Dermis blood vessel endothelial cell (primary cell): ENCODE measurements at places on chromosomes 1 and 21. TPM values are rescaled to one million over a fixed set of nuclear protein-coding genes. Genes with fewer than 3 reads are reported as not detected.

Gene UBXN10
- total RNA-seq, result 0.05 TPM in 1 of 2 replicates, not detected in the other

Gene HIVEP3
- 0.85 and 0.93 TPM in 2 replicates for total RNA-seq

Gene VANGL2
- total RNA-seq, result under 0.01 and 0.05 TPM in 2 replicates

Gene CTH
- 1.0 and 1.5 TPM in 2 replicates for total RNA-seq

Gene RAB25
- not detected in 2 replicates for total RNA-seq

Gene ZDHHC18
- total RNA-seq, result 6.8 and 9.2 TPM in 2 replicates

Gene FCAMR
- total RNA-seq, result not detected in 2 replicates

Gene KCNA3
- not detected in 2 replicates for total RNA-seq

GRCh38 chr1:94783342-94784189, 36.6 kb upstream of the SLC44A3 start:
- DNase-seq, result no peak

- DNase-seq, result no peak
These were observed 7.4 kb downstream of the HMCN1 start for GRCh38 chr1:185741551-185741950.

DNA sequence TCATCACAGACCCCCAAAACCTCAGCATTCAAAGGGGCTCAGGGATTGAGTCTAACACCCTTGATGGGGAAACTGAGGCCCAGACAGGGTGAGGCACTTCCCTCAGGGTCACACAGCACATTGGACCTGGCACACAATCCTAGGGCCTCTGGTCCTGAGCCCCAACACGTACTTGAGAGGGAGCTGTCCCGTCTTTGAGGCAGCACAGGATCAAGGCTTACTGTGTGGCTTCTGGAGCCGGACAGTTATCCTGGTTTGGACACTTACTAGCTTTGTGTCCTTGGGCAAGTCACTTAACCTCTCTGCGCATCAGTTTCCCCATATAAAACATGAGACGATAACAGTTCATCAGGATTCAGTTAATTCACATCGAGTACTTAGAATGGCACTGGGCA, 26.5 kb downstream of the RUNX3 start:
- DNase-seq, result no peak

GRCh38 chr1:66294707-66295370, 239.1 kb upstream of the SGIP1 start:
- DNase-seq, result peak; percentile 68

DNA sequence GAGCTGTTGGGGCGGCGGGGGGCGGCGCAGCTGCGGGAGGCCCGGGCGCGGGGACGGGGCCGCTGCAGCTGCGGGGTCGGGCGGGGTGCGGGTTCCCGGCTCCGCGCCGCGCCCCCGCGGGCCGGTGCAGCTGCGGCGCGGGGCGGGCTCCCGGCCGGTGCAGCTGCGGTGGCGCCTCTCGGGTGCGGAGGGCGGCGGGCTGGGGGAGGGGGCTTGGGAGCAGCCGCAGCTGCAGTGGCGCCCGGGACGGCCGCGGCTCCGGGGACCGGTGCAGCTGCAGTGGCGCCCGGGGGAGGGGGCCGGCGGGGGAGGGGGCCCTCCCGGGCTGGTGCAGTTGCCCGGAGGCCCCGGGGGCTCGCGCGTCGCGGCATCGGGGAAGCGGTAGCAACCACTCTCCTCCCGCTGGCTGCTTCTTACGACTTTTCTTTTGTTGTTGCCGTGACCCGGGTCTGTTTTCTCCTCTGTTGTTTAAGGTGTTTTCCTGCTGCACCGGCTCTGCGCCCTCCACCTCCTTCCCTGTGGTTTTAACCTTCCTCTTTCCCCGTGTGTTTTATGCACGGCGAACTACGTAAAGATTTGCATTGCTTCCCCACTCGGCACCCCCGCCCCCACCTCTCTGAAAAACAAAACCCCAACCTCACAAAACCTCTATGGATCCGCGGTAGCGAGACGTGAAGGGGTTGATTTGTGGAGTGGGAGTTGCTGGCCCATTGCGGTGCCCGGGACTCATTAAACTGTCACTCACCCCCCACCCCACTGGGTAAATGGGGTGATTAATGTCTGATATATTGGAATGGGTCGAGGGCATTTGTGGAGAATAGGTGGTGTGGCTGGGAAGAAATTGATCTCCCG, 1.7 kb upstream of the ZBTB18 start:
- DNase-seq, result peak; percentile 62

DNA sequence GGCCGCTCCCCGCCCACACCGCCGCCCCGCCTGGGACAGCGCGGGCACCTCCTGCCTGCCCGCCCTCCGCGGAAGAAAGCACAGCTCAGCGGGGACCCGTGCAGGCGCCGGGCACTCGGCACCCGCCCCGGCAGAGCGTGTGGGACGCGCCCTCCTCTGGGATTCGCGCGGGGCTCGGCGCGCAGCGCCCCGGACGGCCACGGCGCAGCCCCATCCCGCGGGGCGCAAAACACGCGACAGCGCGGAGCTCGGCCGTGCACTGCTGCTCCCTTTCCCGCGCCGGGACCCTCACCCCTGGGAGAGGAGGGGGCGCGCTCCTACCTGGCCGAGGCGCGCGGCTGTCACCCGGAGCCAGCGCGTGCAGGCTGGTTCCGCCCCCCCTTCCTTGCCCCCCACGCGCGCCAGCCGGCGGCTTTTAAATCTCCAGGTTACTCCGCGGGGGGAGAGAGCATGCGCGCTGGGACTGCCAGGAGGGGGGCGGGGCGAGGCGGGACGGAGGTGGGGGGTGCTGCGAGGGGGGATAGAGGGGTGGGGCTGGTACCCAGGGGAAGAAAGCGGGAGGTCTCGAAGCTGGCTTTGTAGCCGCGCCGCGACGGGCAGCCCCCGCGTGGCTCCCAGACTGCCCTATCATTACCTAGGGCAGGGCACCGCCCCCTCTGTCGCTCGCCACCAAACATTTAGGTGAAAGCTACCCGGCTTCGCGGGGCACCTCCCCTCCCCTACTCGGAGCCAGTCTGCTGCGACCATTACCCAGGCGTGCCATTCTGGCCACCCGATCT, at the start of gene SLC45A3:
Gene SLC45A3, minus strand, starts transcription at position 437 of the 779 bp plus-strand sequence. CDS start 15,853 bp downstream, outside the sequence.
- no peak for DNase-seq

DNA sequence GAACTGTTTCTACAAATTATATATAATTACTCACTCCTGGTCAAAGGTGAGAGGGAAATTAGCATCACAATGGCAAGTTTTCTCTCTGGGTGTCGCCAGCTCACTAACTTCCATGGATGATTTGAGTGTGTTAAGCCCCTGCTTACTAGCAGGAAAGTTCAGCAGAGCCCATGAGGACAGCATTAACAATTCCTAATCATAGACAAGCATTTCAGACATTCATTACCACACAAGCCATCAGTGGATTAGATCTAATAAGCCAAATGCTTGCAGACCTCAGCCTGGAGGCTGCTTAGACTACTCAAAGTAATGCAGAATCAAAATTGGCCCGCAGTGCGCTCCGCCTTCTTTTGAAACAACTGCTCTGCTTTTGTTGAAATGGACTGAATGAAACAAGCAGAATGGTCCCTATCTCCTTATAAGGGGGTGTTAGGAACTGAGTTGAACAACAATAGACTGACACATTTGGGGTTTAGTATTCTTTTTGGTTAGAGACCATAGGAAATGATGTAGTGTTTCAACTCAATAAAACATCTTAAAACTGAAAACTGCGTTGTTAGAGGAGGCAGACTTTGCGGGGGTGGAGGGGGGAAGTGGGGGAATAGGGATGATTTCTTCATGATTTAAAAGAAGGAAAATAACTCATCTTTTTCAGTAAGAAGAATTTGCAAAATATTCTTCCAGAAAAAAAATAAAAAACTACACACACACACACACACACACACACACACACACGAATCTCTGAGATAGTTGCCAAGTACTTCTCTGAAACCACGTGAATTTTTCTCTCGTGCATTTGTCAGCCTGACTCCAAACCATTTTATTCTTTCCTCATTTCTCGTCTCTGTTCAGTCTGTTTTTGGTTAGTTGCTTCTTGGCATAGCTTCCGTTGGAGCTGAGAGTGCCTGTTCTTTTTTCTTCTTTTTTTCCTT, 54.6 kb downstream of the GORAB start:
- DNase-seq, result no peak

DNA sequence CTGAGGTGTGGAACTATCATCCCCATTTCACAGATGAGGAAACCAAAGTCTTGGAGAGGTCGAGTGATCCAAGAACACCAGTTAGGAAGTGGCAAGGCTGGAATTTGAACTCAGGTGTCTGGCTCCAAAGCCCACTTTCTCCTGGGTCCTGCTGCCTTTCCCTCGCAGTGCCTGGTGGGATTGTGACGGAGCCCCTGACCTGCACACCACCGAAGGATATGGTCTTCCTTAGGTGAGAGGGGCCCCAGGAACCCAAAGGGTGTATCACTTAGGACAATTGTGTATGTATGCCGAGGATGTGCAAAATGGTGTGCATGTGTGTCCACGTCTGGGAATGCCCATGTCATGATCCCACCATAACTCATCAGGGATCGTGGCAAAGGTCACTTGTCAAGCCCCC, 392.7 kb downstream of the MATN1 start:
- DNase-seq, result no peak

GRCh38 chr1:200279810-200280411, 129.9 kb downstream of the ZNF281 start:
- DNase-seq, result peak; percentile 77

DNA sequence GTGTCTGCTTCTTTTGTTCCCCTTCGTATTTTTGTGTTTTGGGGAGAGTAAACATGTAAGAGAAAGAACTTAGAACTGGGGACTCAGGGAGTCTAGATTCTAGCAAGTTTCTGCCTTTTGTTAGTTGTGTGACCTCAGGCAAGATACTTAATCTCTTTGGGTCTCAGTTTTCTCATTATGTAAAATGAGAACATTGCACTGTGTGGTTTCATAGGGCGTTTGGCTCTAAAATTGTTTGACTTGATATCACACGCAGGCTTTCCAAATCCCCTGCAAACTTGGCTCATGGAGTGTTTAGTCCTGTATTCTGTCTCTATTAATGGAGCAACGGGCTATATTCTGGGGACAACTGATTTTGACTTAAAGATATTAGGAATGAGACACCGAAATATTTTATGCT, 57.7 kb downstream of the NTNG1 start:
- DNase-seq, result no peak

- DNase-seq, result no peak
These were observed 5.6 kb upstream of the LACTBL1 start for GRCh38 chr1:22978299-22978698.

GRCh38 chr1:183231545-183231944, 45.5 kb downstream of the LAMC2 start:
- no peak for DNase-seq

DNA sequence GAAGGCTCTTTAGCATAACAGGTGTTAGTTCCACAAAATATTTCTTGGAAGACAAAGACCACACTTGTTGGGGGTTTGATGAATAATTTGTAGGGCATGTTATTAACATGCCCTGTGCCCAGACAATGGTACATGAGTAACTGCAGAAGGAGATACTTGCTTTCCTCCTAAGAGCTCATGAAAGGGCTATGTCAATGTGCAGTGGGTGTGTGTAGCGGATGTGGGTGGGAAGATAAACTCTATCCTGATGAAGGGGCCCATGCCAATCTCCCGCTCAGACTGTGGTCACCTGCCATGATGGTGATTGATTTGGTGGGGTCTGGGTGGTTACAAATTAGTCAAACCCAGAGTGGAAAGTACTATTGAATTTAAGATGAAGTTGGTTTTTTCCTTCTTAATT, 69.8 kb upstream of the DNAH14 start:
- DNase-seq, result no peak

DNA sequence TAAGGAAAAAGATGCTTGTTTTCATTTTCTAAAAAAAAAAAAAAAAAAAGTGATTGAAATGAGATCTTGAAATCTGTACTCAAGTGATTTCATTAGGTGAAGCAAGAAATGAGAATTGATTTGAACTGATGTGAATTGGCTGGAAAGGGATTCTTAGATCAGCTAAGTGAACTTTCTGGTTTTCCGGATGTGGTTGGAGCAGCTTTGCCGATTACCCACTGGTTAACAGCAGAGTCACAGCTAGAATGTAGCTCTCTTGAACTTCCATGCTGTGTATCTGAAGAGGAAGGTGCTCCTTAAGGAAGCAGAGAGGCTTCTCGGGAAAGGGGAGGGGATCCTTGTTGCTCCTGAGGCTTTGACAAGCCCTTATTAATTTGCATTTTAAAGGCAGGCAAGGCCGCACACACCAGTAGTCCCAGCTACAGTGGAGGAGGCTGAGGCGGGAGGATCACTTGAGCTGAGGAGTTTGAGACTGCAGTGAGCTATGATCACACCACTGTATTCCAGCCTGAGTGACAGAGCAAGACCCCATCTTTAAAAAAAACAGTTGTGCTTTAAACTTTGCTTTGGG, 28.7 kb upstream of the PWP2 start:
- DNase-seq, result no peak

GRCh38 chr1:157099633-157100009, at the start of gene ETV3L:
ETV3L (minus strand) TSS chr1:157099808; CDS start chr1:157099523, 285 bp downstream.
- no peak for DNase-seq
